ENCODE measurements at places on chromosomes 11 and 22.

- DNase-seq, result no peak
Measured at GRCh38 chr22:30640839-30641430, 5.4 kb downstream of the SLC35E4 start.

GRCh38 chr22:25829808-25830777 is 88.1 kb downstream of the MYO18B start:
- DNase-seq, result no peak

GRCh38 chr11:114132944-114133394 is 73.5 kb downstream of the ZBTB16 start:
- DNase-seq, result no peak

GRCh38 chr11:36056160-36056751 is 112.4 kb downstream of the LDLRAD3 start:
- peak; percentile 23 for DNase-seq

DNA sequence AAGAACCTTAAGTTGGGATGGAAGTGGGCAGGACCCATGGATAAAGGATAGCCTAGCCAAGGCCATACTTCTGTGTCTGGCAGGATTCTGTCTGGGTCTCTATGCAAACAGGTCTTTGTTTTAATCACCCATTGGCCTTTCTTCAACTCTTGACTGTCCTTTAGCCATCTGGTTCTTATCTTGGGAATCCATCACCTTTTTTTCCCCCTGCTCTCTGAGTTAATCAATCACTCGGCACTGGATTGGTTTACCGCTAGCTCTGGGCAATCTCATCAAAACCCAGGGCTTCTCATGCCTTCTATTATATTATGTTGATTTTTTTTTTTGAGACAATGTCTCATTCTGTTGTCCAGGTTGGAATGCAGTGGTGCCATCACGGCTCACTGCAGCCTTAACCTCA is 1.8 kb upstream of the RNF169 start:
- DNase-seq, result peak; percentile 2

DNA sequence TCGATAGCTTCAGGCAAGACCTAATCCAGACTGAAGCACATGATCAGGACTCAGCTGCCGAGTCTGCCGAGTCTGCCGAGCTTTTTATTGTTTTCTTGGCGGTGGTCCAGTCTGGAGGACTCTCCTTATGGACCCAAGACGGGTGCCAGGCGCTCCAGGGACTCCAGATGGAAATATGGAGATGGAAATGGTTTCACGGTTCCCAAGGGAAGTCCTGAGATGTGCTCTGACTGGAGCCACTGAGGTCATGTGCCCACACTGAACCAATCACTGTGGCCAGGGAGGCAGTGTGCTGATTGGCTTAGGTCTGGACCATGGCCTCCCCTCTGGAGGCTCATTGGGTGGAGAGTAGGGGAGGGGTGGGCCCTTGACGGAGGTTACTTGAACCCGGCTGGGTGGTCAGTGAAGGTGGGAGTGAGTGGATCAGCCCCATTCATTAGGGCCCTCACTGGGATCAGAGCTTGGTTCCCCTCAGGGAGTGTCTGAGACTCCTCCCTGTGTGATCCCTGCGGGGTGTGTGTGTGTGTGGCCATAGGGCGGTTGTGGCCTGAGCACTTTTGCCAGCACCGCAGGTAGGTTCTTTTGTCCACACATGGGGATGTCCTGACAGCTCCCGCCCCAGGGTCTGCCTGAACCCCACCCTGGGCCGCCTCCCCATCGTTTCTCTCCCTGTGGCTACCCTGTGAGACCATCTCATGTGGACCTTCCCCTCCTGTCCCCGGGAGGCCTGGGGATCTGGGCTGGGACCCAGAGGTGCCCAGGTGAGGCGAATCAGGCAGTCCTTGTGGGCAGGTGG is 14.0 kb downstream of the RPS6KA4 start:
- DNase-seq, result no peak

- no peak for DNase-seq
Measured at GRCh38 chr22:46436595-46437175, 100.7 kb downstream of the CELSR1 start.

- no peak for DNase-seq
Measured at GRCh38 chr11:95891423-95892170, 32.3 kb downstream of the MTMR2 start.

Data from GM20000 (cell line).